Fibroblast of skin of left biceps (primary cell): ENCODE measurements at places on chromosomes 6 and 20.

DNA sequence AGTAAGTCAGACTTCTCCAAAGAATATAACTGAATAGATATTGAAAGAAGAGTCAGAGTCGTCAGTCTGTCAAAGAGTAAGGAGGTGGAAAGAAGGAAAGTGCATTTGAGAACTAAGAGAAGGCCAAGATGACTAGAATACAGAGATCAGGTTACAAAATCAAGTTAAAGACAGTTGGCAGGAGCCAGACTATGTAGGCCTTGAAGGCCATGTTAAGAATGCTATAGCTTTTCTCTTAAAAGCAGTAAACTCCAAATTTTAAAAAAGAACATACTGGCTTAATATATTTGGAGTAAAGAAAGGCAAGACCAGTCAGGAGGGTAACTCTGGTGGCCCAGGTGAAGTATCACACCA is 68.8 kb downstream of the IBTK start:
- DNase-seq, result no peak

DNA sequence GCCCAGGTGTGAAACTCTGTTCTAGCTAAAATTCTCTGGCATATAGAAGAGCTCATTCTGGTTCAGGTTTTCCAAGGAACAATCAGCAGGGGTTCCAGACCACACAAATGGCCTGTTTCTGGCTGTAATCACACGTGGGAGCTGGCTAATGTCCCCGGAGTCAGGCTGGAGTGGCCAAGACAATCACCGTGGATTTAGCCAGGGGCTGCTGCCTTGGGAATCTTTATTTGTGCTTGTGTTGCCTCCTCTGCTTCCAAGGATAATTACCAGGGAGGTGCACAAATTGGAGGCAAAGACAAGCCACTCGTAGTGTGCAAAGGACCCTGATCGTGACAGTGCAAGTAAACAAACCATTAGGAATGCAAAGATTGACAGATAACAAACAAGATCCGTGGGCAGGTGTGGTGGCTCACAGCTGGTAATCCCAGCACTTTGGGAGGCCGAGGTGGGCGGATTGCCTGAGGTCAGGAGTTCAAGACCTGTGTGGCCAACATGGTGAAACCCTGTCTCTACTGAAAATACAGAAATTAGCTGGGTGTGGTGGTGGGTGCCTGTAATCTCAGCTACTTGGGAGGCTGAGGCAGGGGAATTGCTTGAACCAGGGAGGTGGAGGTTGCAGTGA is 77.3 kb downstream of the KCNB1 start:
- no peak for DNase-seq

GRCh38 chr6:153145591-153145990 is 14.5 kb upstream of the RGS17 start:
- no peak for DNase-seq

DNA sequence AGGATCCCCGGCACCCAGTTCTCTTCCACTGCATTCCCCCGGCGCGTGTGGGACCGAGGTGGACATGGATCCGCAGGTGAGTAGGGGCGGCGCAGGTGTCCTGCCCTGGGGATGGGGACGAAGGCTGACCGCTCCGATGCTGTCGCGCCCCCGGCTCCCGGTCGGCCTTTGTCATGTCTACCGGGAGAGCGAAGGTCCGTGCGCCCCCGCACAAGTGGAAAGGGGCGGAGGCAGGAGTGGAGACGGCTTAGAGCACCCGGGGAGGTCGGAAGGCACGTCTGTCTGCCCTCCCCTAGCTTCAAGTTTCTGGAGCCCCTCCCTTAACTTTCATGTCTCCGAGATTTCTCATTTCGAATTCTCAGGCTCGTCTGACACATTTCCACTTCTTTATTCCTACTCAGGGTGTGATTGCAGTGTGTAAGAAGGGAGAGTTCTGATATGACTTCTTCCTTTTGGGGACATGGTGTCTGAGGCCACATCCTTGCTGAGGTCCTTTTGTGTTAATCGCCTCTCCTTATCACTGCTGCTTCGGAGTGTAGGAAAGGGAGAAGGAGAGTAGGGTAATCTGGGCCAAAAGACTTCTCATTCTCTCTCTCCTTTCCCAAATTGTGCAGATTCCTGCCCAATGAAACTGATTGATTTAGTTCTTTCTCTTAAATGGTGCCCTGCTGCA is 435 bp downstream of the KIFC1 start:
- no peak for DNase-seq

GRCh38 chr20:8435285-8436035 is 303.4 kb downstream of the PLCB1 start:
- no peak for DNase-seq

- no peak for DNase-seq
These were observed 101.7 kb upstream of the ADGRB3 start for GRCh38 chr6:68533339-68533795.
